ENCODE measurements at places on chromosomes 3 and 15.

GRCh38 chr3:83807511-83807910 is 1151.3 kb upstream of the CADM2 start:
- no peak for DNase-seq

DNA sequence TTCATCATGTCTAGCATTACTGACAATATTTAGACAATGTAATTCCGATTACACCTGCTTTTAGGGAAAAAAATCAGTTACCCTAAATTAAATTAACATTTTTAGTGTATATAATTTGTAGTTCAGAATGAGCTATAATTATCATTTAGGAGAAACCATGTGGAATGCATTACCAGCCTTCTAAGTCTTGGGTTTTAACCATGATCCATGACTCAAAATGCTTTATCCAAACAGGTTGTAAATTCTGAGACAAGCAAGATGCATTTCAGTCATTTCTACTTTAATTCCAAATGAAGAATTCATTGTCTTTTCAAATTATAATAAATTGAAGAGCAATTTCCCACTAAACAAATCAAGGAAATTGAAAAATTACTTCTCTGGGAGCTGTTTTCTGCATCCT is 243.7 kb upstream of the LRIG1 start:
- DNase-seq = no peak

DNA sequence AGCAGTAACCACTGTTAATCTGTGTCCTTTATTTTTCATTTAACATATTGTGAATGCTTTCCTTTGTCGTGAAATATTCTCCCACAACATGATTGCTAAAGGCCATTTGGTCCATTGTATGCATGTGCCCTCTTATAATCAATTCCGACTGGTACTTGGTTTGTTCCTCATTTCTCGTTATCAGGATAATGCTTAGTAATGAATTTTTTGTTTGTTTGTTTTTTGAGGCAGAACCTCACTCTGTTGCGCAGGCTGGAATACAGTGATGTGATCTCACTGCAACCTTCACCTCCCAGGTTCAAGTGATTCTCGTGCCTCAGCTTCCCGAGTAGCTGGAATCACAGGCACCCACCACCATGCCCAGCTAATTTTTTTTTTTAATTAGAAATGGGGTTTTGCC is 22.0 kb downstream of the SPATA12 start:
- no peak for DNase-seq

GRCh38 chr3:158727206-158728060 is 4.8 kb downstream of the RARRES1 start:
- peak; percentile 52 for DNase-seq

DNA sequence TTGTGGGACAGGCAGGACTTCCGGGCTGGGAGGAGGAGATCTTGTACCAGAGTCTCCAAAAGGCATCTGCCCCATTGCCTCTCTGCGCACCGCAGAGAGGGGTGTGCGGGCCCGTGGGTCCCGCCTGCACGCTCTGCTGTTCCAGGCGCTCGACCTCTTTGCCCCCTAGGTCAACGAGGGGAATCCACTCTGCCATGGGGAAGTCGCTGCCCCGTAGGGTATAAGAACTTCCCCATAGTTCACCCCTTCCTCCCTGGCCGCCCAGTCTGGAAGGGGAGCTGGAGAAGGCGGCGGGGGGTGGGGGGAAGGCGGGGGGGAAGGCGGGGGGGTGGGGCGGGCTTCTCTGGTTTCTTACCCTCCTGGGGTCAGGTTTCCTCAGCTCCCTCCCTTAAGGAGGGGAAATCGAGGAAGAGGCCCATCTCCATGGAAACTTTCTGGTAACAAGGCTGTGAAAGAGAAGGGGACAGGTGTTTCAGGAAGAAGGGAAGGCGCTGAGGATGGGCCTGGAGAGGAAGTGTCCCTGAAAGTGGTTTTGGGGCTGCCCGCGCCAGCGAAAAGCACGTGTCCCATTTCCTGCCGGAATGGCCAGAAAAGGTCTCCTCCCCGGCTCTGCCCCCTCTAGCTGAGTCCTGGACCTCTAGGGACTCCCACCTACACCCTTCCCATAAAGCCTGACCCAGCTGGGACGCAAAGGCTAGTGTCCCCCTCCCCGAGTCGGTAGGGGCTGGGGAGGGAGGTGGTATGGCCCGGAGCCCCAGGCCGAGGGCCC is 27.5 kb downstream of the NR1I2 start:
- no peak for DNase-seq

DNA sequence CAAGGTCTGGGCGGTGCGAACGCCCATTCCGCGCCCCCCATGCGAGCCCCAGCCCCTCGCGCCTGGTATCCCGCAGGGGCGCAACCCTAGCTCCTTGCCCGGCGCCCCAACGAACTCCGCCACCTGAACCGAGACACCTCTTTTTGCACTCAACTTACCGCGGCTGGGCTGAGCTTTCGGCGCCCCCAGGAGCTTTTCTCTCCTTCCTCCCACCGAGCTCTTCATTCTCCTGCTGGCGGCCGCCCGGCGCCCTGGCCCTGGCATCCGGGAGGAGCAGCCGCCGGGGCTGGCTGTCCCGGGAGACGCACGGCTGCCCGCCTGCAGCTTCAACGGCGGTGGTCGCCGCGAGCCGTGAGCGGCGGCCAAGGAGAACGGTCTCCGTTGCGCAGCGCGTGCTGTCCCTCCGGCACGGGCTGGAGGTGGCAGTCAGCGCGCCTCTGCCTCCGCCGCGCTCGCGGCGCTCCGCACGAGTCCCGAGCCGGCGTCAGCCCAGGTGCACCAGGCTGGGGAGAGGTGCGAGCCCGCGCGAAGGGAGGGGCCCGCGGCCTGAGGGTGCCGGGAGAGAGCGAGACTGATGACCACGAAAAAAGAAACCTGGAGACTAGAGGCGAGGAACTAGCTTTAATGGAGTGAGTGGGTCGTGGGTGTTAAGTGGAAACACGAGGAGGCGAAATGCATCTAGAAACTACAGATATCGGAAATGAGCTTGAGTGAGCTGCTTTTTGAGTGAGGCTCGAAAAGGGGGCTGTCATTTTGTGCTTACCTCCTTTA is 621.5 kb upstream of the ZNF385D start:
- no peak for DNase-seq

DNA sequence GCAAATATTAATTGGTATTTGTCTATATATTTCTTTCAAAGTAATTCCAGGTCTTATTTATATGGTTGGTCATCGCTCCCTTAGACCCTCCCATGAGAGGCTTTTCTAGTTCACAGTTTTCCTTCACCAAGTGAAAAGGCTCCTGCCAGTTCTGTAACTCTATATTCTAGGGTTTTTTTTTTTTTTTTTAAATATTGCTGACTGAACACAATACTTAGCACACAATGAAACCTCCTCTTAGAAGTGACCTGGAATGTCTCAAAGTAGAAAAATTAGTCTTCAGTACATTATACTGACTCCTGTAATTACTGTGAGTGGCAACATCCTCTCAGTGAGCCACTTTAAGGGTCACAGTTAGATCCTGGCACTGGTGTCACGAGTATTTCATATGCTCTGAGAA is 48.6 kb upstream of the CDAN1 start:
- no peak for DNase-seq

DNA sequence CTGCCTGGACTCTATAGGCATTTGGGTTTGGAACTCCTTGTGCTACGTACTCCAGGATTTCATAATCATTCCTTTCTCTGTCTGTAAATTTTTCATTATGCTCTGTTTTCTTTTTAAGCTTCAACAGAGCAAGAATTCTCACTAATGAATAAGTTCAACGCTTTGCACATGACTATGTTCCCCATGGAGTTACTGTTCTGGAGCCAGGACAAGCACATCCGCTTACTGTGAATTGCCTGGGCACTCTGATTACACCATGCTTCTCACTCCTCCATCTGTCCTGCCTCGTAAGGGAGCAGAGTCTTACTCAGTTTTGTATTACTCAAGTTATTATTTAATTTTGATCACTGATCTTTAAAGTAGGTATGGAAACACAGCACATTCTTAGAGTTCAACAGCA is 472.7 kb downstream of the RAP2B start:
- no peak for DNase-seq

- no peak for DNase-seq
Measured at GRCh38 chr15:60077581-60078359, 73.7 kb downstream of the FOXB1 start.

DNA sequence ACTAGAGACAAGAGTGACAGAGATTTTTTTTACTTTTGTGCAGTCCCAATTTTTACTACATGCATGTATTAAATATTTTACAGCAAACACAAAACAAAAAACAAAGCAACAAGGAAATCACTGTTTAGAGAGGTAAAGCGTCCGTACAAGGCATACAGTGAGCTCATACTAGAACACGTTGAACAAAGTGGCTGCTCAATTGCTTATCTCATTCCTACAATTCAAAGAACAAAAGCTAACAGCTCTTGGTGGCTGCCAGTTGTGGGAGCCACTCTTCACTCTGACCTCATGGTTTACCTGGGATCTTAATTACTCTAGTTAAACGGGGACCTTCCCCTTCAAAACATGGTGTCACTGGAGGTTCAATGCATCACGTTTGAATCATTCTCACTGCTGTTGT is 7.6 kb upstream of the ARHGEF26 start:
- no peak for DNase-seq

DNA sequence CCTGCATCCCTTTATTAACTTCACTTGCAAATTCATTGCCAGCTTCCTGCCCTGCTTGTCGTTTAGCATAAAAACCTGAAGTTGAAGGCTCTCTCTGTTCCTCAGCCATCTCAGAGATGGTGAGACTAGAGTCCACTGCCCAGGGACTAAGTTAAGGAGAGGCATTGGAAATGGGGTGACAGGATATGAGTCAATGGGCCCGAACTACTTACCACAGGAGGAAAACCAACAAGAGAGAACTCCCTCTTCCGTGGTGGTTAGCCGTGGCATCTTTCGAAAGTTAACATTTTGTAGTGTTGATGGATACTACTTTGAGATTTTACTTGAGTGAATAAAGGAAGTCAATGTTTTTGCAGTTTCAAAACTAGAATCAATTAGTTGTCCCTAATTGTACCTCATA is 65.3 kb downstream of the LRTM1 start:
- DNase-seq = no peak

DNA sequence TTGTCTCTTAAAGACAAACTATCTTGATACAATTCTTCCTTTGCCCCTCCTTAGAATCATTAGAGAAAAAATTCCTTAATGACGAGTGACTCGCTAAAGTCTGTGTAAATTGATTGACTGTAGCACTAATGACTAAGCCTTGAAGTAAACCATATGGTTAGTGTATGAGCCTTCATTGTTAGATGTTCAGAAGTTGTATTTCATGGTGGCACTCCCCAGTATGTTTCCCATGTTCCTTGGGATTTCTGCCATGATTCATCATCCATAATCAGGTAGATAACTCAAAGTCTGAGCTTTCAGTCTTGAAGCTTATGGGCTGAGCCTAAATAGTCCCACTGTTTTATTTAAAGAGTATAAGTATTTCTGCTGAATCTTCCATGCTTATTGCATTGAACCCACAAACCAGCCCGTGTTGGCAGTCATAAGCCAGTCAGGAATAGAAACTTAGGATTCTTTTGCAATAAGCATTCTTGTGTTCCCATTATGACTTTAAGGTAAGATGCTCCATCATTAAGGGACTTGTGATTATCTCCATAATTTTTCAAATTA is 371.2 kb upstream of the RARB start:
- no peak for DNase-seq

Data from left renal pelvis (tissue), 4 donors.